ENCODE measurements at places on chromosomes 1 and 21. TPM values are rescaled to one million over a fixed set of nuclear protein-coding genes. Genes with fewer than 3 reads are reported as not detected.

DNA sequence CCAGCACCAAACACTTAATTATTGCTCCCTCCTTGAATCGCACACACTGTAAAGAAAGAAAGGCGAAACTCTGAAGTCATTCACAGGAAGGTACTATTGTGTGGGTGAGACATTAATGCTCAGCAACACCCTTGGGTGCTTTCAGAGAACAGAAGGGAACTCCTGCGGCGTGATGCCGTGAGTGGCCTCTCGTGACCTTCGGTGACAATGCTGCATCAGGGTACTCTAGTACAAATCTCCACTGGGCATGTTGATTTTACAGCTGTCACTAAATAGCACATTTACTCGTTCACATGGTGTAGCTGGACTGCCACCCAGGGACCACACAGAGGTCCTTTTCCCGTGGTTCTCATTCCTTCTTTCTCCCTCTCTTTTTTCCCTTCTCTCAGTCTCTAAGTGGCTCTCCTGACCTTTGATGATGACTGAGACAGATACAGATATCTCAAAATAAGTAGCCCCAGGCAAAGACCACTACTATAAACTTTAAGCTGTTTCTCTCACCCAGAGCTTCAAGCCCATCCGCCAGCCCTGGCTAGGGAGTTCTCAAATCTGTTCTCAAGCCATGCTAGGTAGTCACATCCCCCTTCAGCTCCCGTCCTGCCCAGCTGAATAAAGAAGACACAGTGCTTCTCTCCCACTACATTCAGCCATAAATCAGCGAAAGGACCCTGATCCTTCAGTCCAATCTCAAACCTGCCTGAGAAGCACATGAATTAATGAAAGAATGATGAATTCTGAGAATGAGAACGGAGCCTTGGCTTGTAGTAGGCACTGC, 223.4 kb upstream of the FMN2 start:
- DNase-seq, result no peak

GRCh38 chr1:231629132-231629531, 2.5 kb downstream of the DISC1 start:
- DNase-seq, result peak; percentile 41

DNA sequence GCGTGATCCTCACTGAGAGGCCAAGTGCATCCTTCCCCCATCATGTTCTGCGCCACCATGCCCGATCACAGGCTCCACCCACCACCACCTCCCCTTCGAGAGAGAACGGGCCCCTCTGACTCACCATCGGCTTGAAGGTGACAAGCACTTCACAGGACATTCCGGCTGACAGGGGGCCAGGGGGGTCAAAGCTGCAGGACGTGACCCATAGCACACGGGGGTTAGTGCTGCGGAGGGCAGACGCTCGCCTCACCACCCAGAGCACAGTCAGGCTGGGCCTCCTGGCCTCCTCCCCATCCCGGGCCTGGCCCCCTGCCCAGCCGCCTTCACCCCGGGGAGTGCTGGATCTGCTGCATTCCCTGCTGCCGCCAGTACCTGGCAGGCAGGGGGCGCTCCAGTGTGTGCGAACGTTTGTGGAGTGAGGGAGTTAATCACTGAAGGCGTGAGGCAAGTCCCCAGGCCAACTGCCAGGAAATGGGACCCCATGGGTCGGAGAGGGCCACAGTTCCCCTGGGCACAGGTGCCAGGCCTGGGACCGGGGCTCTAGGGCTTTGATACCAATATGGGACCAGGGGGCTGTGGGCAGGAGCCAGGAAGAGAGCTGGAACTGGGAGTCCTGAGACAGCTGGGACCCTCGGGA, 40.9 kb upstream of the TMEM52 start:
- peak; percentile 84 for DNase-seq

Gene PTGFR
- total RNA-seq, result 0.48 TPM

Gene LCE3D
- total RNA-seq, result not detected

Gene FCRL6
- not detected for total RNA-seq

Gene SLC5A9
- not detected for total RNA-seq

All from heart right ventricle (tissue), 16 donors.